Osteocyte (in vitro differentiated cells): ENCODE measurements at places on chromosomes 1 and 21. TPM values are rescaled to one million over a fixed set of nuclear protein-coding genes. Genes with fewer than 3 reads are reported as not detected.

DNA sequence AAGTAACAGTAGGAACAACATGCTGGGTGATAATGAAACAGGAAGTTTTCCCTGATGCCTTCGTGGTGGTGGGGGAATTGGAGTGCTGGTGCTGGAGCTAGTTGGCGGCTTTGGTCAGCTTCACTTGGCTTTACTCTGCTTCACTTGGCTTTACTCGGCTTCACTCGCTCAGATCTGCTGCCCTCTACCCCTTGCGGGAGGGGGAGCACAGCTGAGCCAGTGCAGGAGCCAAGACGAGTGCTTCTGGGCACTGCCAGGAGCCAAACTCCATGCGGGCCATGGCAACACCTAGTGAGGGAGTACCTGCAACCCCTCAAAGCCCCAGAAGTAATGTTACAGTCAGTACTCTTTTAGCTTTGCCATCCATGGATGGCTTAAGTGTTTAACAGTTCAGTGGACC lies 10.6 kb upstream of the PRKACB start:
- no peak for DNase-seq

GRCh38 chr1:155858800-155859233 lies 550 bp upstream of the SYT11 start:
- no peak for DNase-seq

- DNase-seq: no peak
Measured at GRCh38 chr1:185803241-185803640, 69.0 kb downstream of the HMCN1 start.

- no peak for DNase-seq
Measured at GRCh38 chr21:38301321-38302214, 44.8 kb downstream of the KCNJ15 start.

GRCh38 chr1:64469116-64469976 lies 583 bp upstream of the CACHD1 start:
- DNase-seq: no peak

DNA sequence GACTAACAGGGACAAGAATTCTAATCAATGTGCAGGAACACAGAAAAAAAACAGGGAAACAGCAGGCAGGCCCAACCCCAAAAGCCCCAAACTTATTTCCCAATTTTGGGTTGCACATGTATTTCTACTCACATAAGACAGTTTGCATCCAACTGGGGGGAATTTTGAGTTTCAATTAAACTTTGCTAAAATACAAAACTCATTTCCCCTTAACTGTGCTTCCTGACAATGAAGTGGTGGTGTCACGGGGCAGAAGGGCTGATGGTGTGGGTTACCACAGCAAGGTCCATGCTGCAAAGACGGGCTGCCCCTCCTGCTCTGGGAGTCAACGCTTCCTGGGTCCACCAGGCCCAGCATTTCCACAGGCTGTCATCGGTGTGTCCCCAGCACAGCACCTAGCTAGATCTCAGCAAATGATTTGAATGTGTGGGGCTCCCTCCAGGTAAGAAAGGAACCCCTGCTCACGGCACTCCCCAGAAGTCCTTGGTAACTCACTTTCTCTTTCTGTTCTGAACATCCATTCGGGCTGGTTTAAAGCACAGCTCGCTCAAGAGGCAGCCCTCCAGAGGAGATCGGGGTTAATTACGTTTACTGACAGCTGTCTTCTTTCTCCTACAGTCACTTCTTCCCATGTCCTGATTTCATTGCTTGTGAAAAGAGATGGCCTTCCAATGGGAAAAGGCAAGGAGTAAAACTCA lies 27.4 kb downstream of the HIVEP3 start:
- no peak for DNase-seq

DNA sequence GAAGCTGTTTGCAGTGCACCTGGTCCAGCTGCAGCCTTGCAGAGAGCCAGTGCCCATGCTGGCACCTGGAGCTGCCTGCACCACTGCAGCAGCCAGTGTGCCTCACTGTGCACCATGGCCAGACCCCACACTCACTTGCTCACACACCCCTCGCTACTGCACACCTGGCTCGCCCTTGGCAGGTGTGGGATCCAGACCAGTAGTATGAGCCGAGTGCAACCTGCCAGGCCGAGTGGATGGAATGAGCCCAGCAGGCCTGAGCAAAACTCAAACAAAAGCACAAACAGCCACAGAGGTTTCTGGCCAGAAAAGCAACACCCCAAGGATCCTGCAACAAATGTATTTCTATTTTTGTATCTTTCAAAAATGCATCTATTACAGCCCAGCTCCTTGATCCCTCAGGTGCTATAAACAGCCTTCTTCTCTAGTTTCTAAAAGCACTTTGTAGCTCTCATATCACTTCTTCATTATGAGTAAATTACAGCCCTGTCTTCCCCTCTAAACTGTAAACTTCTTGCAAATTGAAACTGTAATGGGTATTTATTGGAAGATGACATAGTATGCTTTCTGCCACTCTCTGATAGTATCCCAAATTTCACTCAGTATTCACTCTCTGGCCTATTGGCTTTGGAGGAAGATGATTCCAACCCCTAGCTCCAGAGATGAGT lies 72.2 kb upstream of the LPGAT1 start:
- DNase-seq: no peak

DNA sequence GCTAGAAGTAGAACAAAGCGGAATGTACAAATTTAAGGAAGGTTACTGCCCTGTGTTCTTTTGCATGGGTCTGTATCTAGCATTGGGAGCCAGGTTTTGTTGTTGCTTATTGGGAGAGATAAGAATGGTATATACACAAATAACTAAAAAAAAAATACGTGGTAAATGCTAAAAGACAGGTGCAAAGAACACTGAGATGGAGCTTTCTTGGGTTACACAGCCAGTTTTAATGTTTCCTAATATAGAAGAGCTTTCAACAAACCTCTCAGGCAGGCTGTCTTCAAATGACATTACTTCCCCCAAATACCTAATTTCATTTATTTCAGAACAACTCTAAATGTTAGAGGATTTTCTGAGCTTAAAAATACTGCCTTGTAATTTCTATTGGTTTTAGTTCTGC lies 1.4 kb upstream of the MDM4 start:
- DNase-seq: no peak

The MYOG gene
- not detected in 2 replicates for total RNA-seq

The BCL2L15 gene
- total RNA-seq: 0.81 and 1.6 TPM in 2 replicates

The IGSF9 gene
- not detected in 2 replicates for total RNA-seq

The LSS gene
- total RNA-seq: 92.0 and 101 TPM in 2 replicates
